ENCODE measurements at places on chromosomes 12 and 14.

DNA sequence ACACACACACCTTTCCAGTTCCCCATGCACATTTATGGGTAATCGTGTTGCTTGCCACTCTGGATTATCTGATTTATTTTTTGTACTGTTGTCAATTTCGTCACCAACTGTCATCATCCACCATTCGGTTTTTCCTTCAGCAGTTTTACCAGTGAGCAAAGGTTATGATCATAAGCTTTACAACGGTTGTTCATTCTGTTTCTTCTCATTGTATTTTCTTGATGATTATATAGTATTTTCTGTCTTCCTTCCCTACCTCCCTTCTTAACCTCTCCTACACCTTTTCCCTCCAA, 680 bp downstream of the NECAP1 start:
- DNase-seq: no peak

DNA sequence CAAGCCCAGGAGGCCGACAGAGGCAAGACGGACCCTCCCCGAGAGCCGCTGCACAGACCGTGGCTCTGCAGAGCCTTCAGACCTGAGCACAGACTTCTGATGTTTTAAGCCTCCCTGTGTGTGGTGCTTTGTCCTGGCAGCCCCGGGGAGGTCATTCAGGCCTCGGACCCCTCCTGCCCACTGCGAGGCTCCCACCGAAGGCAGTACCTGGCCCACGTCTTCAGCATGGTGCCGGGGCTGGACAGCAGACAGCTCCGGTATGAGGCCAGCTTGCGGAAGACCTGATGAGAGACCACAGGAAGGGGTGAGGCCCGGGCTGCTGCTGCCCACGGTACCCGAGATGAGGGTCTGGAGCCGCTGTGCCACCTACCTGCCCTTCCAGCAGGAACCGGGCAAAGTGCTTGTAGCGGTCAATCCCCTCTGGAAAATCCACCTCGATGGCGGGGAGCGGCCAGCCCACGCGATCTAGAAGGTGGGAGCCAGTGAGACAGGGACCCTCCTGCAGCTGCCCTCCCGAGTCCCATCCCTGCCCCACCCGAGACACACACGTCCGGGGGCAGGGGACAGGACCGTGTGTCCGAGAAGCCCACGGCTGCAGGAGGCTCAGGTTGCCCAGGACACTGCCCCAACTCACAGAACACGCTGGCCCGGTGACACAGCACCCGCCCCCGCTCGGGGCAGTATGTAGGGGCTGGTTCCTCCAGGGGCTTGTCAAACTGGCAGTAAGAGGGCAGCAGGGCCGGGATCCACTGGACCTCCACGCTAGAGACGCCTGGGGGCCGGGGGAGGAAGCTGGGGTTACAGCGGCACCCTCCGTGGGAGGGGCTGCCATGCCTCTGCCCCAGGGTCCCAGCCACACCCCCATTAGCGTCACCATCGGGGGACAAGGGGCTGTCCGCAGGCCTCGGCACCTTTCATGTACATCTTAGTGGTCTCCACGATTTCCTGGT, 35.6 kb upstream of the UBC start:
- DNase-seq: no peak

- no peak for DNase-seq
Measured at GRCh38 chr14:40003773-40004172, 571.5 kb upstream of the FBXO33 start.

- no peak for DNase-seq
Measured at GRCh38 chr14:52355016-52355431, 40.9 kb downstream of the PTGER2 start.

DNA sequence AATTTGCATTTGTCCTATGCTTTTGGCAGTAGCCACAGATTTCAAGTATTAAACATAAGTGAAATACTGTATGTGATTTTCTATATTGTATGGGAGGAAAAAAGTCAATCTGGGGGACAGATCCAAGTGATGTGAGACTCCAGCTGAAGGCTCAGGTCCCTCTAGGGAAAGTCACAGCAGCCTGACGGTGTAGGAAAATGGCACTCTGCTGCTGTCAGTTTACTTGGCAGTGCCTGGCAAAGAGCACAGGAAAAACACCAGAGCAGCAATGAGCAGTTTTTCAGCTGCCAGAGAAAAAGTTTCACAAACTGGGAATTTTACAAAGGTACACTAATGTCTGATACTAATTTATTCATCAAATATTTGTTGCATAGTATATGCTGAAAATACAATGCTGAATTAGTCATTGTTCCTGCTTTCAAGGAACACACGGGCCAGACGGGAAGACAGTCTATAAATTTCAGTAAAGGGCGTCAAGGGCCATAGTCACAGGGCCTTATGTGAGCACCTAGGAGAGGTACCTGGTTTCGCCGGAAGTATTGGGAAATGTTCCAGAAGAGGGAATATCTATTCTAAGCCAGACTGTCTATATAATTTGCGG, 66.2 kb upstream of the SLC38A2 start:
- no peak for DNase-seq

GRCh38 chr14:20343862-20344220, 406 bp downstream of the PARP2 start:
- no peak for DNase-seq

- DNase-seq: no peak
Measured at GRCh38 chr14:30988509-30988908, 36.9 kb upstream of the AP4S1 start.

- DNase-seq: no peak
Measured at GRCh38 chr12:130709151-130709970, 6.7 kb downstream of the RIMBP2 start.

DNA sequence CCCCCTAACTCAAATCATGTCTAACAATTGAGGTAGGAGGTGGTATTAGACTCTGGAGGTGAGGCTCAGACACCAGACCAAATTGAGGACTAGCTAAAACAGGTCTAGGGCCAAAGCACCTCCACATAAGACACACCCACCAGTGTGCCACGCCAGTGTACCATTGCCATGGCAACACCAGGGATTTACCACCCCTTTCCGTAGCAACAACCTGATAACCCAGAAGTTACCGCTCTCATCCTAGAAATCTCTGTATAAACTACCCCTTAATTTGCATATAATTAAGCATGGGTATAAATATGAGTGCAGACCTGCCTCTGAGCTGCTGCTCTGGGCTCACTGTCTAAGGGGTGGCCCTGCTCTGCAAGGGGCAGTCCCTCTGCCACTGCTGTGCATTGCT, 57.4 kb upstream of the PPP2R5C start:
- DNase-seq: no peak

DNA sequence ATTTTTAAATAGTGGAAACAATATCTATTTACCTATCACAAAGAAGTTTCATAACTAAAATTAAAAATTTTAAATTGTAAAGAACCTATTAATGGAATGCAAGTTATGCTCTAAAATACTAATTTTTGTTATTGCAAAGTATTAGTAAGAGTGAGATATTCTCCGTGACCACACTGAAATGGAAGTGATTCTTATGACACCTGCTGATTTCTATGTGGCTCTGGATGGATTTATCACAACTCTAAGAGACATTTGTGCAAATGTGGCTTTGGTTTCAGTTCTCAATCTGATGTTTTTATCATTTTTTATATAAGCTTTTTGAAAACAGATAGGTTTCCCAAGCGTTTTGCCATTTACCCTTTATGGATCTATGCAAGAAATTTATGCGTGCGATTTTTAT, 497.8 kb downstream of the NAV3 start:
- no peak for DNase-seq

GRCh38 chr12:12474931-12475795, 87.5 kb downstream of the DUSP16 start:
- DNase-seq: no peak

DNA sequence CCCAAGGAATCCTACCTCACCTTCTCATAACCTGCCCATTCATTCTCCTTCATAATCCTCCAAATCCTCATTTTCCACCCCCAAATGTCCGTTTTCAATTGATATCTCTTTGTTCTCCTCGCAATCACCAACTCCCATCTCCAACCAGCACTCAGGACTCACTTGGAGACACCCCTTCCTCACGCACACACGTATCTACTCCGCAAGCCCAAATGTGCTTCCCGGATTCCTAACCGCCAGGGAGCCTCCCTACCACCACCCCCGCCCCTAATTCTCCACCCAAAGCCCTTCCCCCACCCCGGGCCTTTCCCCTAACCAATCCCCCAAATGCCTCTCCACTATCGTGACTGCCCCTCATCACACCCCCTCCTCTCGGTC, 304 bp downstream of the KCTD10 start:
- no peak for DNase-seq

DNA sequence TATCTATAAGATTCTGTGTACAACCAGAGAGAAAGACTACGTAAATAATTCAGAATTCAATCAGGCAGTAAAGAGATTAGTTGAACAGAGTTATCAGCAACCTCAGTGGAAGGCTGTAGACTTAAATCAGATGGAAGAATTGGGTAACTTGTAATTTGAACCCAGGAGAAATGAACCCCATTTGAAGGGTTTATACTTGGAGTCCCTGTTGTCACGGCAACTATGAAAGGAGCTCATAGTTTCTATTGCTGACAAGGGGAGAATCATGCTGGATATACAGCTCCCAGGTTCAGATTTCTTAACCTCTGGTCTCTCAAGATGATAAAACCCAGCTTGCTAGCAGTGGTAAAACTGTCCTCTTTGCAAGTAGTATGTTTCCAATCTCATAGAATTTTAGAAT, 54.4 kb upstream of the BMP4 start:
- DNase-seq: no peak
